CD8-positive, alpha-beta T cell (primary cell): ENCODE measurements at places on chromosomes 7 and 10.

- no peak for DNase-seq
These were observed 68.3 kb upstream of the FAM171A1 start for GRCh38 chr10:15439341-15439842.

- DNase-seq, result no peak
These were observed 120.9 kb downstream of the GRK5 start for GRCh38 chr10:119328223-119328622.

- no peak for DNase-seq
These were observed 34.0 kb downstream of the PODXL start for GRCh38 chr7:131522325-131522930.

GRCh38 chr7:124603066-124603465 lies 162.5 kb downstream of the GPR37 start:
- DNase-seq, result no peak

- no peak for DNase-seq
These were observed 1126.1 kb upstream of the LRRN3 start for GRCh38 chr7:109964780-109965179.

GRCh38 chr10:116710076-116710475 lies 32.3 kb downstream of the HSPA12A start:
- no peak for DNase-seq

DNA sequence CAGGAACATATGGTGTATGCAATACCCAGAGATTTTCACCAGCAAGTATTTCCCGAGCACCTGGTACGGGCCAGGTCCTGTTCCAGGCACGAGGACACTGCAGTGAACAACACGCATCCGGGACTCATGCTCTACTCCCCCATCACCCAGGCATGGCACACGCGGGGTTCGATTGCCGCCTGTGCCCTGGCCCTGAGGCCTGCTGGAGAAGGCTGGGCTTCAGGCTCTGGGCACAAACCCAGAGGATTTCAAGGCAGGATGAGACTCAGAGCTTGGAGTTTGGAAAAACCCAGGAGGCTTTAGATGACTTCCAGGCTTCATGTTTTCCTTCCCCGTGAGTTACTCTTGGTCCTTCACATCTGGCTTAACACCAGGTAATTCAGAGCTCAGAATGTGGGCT lies 143.5 kb downstream of the NEURL1 start:
- DNase-seq, result no peak

GRCh38 chr10:120105001-120105400 lies 212.5 kb downstream of the SEC23IP start:
- DNase-seq, result no peak

DNA sequence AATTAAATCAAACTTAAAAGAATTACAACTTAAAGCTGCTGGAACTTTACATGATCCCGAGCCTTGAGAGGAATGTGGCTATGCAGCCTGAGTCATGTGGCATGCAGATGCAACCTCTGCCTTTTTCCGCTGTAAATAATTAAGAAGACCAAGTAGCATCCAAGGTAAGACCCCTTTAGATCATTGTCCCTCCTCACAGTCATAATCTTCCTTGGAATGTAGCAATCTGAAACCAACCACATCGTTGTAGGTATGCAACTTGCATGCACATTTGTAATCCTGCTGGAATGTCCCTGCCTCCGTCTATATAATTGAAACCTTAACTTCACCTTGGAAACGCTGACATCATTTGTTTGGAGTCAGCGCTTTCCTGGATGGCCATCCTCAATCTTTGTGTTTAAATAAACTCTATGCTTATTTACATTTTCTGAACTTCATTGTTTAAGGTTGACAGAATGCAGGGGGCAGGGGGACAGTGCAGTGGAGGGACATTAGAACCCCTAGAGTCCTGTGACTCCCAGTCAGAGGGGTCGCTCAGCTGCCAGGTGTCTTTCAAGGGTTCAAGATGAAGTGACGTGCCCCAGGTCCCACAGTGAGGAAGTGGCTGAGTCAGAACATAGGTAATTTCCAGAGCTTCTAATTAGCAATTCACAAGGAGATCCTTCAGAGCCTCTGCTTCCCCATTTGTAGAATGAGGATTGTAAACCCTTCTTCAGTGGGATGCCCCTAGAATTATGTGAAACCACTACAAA lies 110.7 kb downstream of the RALA start:
- no peak for DNase-seq

DNA sequence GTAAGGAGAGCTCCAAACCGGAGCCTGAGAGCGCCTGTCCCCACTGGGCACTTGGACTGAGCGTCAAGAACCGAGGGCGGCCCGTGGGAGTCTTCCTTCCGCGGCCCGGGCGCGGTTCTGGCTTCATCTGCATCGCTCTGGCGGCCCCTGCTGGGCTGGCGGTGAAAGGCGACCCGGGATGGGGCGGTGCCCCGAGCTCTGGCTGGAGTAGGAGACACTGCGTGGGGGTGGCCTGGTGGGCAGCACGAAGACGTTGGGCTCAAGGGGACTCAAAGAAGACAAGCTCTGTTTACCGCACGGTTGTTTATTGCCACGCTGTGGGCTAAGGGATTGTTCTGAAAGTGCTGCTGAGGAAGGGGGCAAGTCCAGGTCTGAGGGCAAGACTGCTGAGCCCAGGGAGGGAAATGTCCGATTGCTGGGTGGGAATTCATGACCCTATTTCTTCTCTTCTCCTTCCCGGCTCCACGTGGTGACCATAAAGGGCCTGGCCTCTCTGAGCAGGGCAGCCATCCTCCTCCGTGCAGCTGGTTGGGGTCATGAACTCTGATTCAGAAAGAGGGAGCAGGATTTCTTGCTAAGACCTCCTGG lies 29.8 kb downstream of the PLAU start:
- peak; percentile 79 for DNase-seq

DNA sequence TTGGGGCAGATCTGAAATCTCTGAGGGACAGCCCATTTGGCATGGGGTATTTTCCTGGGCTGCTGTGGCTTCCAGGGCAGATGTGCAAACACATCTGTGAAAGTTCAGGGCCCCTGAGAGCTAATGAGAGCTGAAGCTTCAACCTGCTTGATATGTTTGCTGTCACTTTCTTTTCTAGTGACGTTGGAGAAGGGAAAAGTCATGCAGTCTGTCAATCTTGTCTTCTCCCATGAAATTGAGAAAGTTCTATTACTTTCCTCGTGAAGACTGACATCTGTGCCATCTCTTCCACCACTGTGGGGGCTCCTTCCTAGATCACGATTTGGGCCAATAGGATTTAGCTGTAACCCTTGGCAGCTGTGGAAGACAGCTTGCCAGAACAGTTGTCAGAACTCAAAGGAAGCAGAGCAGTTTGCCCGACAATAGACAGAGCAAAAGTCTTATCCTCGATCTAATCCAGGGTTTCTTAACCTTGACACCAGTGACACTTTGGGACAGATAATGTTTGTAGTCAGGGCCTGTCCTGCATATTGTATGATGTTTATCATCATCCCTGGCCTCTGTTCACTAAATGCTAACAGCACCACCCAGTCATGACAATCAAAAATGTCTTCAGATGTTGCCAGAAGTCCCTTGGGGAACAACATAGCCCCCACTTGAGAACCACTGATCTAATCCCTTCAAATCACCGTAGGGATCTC lies 586.5 kb downstream of the LRMDA start:
- no peak for DNase-seq

GRCh38 chr10:45302573-45302972 lies 12.8 kb downstream of the OR13A1 start:
- no peak for DNase-seq

DNA sequence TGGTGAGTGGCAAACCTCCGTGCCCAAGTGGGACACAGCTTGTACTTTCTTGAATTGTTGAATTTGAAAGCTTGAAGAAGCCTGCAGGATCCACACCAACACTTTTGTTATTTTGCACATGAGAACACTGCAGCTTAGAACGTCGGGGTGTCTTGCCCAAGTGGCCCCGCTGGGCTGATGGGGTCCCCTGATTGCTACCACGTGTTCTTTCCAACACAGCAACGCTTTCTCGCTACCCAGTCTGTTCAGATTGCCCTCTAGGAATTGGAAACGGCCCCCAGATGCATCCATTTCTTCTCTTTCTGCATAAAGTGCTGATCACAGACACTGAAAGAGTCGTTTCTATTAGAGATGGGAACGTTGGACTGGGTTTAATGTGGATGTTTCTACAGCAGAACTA lies 268.5 kb downstream of the ADARB2 start:
- DNase-seq, result no peak

GRCh38 chr10:74824900-74825370 lies 1.5 kb upstream of the KAT6B start:
- DNase-seq, result peak; percentile 39

- DNase-seq, result no peak
These were observed 43.7 kb upstream of the BPGM start for GRCh38 chr7:134602881-134603451.

GRCh38 chr10:52992567-52992966 lies 220.0 kb upstream of the MBL2 start:
- DNase-seq, result no peak

DNA sequence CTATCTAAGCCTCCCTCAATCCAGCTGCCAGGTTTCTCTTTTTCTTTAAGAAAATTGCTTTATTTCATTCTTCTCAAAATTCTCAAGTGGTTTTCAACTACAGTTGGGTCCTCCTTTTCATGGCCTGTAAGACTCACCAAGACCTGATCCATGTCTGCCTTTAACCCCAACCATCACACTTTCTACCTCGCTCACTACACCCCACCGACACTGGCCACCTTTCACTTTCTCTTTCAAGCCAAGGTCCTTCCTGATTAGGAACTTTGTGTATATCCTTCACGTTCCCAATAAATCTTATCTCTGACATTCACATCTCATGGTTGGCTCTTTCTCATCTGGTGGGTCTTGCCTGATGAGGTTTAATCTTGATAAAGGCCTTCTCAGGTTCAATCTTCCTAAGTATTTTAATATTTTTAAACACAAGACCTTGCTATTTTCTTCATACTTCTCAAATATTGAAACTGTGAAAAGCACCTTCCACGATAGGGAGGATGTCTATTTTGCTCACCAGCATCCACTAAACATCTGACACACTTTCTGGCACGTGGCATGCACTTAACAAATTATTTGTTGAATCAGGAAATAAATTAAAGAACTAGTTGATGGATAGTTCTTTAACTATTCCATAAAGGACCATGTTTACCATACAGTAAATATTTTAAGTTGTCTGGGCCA lies 624.8 kb downstream of the GRID1 start:
- DNase-seq, result no peak

GRCh38 chr7:69708857-69709256 lies 110.6 kb downstream of the AUTS2 start:
- no peak for DNase-seq

DNA sequence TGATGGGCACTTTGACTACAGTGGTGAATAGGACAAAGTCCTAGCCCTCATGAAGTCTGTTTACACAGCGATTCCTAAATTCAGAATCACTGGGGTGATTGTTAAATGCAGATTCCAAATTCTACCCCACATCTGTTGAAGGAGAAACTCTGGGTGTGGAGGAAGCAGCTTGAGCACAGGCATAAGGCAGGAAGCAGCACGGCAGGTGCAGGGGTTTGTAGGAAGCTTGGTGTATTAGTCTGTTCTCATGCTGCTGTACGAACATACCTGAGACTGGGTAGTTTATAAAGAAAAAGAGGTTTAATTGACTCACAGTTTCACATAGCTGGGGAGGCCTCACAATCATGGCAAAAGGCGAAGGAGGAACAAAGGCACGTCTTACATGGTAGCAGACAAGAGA lies 5.1 kb downstream of the AKR1E2 start:
- DNase-seq, result no peak

GRCh38 chr7:67423065-67423464 lies 426.4 kb downstream of the TYW1 start:
- no peak for DNase-seq

- no peak for DNase-seq
These were observed 71.5 kb upstream of the FAM13C start for GRCh38 chr10:59433720-59434428.

DNA sequence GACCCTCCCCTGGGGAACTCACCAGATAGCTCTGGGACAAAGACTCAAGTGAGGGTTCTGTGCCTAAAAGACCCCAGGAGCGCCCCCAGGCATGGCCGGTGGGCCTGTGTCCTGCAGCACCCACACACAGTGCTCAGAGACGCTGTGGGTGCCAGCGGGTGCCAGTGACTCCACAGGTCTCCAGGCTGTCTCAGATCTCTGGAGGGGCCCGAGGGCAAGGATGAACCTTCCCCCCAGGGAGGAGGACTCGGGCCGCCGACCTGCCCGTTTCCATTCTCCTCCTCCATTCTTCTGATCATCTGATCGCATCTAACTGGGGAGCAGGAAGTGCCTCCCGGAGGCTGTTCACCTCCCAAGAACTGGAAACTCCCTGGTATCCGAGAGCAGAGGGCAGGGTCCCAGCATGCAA lies 980 bp downstream of the ADAM8 start:
- DNase-seq, result peak; percentile 58

- DNase-seq, result peak; percentile 81
These were observed 96.6 kb downstream of the FAM53B start for GRCh38 chr10:124647421-124648130.

DNA sequence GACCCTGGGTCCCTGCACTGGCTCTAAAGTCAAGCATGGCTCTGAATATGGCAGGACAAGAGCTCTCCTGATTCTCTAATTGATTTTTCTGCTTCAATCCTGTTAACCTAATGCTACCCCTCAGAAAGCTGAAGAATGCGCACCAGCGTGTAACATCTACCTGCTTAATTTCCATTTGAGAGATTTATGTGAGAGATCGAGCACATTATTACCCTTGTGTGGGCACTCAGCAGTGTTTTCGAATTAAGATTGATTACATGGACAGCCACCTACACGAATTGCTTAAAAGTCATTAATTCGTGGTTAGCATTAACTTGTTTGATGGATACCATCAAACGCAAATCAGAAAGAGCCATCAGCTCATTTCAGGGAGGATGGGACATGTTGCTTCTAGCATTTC lies 88.7 kb upstream of the PLPP4 start:
- DNase-seq, result no peak

DNA sequence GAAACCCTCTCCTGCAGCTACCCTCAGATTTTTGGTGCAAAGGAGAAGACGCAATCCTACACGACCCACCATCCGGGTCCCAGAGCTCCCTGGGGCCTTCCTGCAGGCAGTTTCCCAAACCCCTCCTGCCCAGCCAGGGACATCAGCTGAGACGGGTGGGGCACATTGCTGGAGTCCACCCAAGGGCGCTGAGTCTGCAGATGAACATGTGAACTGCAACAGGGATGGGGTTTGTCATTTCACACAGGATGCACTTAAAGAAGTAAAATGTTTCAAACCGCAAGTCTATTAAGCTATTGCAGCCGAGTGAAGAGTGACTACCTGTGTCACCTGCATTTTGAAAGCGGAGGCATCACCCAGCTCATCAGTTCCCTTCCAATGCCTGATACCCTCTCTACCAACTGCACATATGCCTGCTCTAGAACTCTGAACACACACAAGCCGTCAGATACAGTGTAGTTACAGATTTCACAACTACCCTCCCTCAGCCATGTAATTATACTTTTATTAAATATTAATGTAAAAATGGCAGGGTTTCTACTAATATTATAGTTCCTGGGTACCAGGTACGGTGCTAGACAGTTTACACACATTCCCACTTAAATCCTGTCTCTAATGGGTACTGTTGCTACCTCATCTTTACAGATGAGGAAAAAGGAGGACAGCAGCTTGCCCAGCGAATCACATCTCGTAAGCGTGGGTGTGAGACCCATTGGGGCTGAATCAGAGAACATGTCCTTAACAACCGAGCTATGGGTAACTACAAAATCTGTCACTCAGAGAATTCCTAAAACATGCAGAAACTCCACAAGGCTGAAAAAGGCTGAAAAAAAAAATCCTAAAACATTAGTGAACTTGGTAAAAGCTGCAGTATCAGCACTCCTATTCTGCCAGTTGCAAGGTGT lies 71.2 kb downstream of the GRB10 start:
- no peak for DNase-seq

- no peak for DNase-seq
These were observed 314.8 kb upstream of the GRM3 start for GRCh38 chr7:86328801-86329433.

- DNase-seq, result no peak
These were observed 442.5 kb downstream of the GLRX3 start for GRCh38 chr10:130578532-130579289.

GRCh38 chr7:111004310-111004901 lies 86.5 kb upstream of the LRRN3 start:
- no peak for DNase-seq
